Bronchus fibroblast of lung (primary cell): ENCODE measurements at places on chromosomes 2 and 18. TPM values are rescaled to one million over a fixed set of nuclear protein-coding genes. Genes with fewer than 3 reads are reported as not detected.

The PTRHD1 gene
- total RNA-seq = 34.6 and 36.3 TPM in 2 replicates

The IGFBP2 gene
- total RNA-seq = 38.7 and 41.2 TPM in 2 replicates

The TMEM37 gene
- total RNA-seq = 0.45 and 0.84 TPM in 2 replicates

The TCF23 gene
- not detected in 2 replicates for total RNA-seq

The ANKRD30B gene
- under 0.01 TPM in 1 of 2 replicates, not detected in the other for total RNA-seq

The KIF5C gene
- total RNA-seq = 0.45 and 0.50 TPM in 2 replicates

The CPSF3 gene
- 60.9 TPM in 2 replicates for total RNA-seq

The XDH gene
- 0.17 and 0.30 TPM in 2 replicates for total RNA-seq

The CRYGC gene
- not detected in 2 replicates for total RNA-seq

The LYG1 gene
- 0.45 TPM in 1 of 2 replicates, not detected in the other for total RNA-seq

The KLHL30 gene
- 0.15 TPM in 1 of 2 replicates, not detected in the other for total RNA-seq
